ENCODE measurements at places on chromosomes 2 and 18. TPM values are rescaled to one million over a fixed set of nuclear protein-coding genes. Genes with fewer than 3 reads are reported as not detected.

The L3MBTL4 gene
- 19.7 TPM for total RNA-seq

The GRHL1 gene
- 40.0 TPM for total RNA-seq

The RGPD8 gene
- 40.0 TPM for total RNA-seq

The ASB18 gene
- total RNA-seq, result not detected

The MAPK4 gene
- total RNA-seq, result 1.9 TPM

The NT5C1B gene
- not detected for total RNA-seq

The FSHR gene
- total RNA-seq, result not detected

The SLC5A7 gene
- under 0.01 TPM for total RNA-seq

The IL36A gene
- not detected for total RNA-seq

The TSPYL6 gene
- not detected for total RNA-seq

DNA sequence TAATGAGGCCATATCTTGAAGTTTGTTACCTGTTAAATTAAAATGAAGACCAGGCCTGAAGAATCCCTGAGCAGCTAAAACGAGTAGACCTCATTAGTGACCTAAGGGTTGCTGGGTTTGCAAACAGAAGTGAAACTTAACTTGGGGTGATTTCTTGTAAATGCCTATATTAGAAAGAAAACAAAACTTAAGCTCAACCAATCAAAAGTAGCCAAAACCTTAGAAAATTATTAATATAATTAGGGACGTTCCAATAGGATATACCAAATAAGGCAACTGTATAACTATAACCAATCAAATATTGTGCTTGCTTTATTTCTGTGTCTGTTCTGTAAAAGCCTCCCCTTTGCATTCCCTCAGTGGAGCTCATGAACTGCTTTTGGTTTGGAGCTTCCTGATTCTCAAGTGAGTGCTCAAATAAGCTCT, 137.9 kb upstream of the VRK2 start:
- DNase-seq, result no peak

GRCh38 chr2:215847056-215847455, 166.3 kb downstream of the MREG start:
- no peak for DNase-seq

GRCh38 chr18:13216711-13217465, 1.7 kb upstream of the LDLRAD4 start:
- no peak for DNase-seq

- peak; percentile 88 for DNase-seq
These were observed 416 bp downstream of the SEH1L start for GRCh38 chr18:12948050-12948804.

DNA sequence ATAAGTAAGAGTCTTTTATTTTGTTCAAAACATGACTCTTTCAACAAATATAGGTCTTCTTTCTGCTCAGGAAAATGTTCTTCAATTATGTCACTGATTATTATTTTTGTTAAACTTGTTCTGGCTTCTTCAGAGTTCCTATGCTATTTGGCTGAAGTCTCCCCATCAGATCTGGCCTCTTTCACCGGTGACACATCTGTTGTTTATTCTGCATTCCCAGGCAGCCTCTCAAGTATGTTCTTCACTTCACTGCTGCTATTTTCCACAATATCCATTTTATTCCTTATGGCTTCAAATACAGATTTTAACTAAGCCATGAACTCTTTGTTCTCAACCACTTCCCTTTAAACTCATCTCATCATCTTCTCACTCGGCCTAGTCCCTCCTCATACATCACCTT, 45.7 kb downstream of the HDAC4 start:
- DNase-seq, result no peak

GRCh38 chr18:3060667-3061580, 48.0 kb upstream of the LPIN2 start:
- DNase-seq, result no peak

DNA sequence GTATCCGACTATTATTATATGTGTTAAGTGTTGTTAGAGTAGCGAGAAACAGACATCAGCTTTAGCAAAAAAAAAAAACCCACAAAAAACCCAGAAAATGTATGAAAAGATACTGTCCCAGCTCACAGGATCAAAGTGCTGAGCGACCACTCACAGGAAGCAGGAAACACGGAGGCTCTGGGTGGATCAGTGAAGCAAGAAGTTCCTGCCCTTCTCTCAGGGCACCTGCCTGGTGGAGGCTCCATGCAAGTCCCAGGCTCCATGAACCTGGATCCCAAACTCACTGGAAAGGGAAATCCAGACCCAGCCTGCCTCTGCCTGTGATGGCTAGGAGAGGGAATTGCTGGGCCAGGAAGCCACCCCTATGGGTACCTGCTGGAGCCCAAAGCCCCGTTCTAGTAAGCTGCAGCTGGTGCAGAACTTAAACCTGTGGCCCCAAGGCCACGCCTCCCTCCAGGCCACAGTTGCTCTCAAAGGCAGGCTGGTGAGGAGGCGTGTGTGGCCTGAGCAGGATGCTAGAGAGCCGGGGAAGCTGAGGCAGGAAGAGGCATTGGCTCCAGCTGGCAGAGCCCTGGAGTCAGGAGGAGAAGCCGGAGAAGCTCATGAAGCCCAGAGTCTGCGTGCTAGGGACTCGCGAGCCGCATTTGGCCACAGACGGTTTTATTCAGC, 63.5 kb upstream of the TAF1B start:
- no peak for DNase-seq

GRCh38 chr2:32212295-32212694, 46.6 kb downstream of the SLC30A6 start:
- no peak for DNase-seq

DNA sequence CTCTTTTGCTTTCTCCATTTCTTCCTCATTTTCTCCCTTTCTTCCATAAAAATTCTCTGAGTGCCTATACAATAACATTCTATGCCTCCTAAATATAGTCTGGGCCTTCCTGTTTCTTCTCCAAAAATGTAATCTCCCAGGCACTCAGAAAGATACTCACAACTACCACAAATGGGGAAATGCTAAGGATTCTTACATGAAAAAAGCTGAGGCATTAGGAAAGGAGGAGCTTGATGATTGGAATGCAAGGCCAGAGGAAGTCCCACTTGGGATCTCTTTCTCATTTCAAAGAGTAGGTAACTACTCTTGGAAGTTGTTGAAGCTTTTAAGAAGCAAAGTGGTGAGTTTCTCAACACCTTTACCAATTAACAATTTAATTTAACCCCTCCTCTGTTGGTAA, 3.4 kb downstream of the VSNL1 start:
- DNase-seq, result no peak

- no peak for DNase-seq
These were observed 107.5 kb downstream of the GULP1 start for GRCh38 chr2:188399159-188399558.

GRCh38 chr2:161972866-161973265, 101.1 kb downstream of the DPP4 start:
- DNase-seq, result no peak

GRCh38 chr2:213288913-213289700, 4.8 kb downstream of the SPAG16 start:
- no peak for DNase-seq

- DNase-seq, result no peak
These were observed 292.2 kb downstream of the CDH7 start for GRCh38 chr18:66043009-66043408.

DNA sequence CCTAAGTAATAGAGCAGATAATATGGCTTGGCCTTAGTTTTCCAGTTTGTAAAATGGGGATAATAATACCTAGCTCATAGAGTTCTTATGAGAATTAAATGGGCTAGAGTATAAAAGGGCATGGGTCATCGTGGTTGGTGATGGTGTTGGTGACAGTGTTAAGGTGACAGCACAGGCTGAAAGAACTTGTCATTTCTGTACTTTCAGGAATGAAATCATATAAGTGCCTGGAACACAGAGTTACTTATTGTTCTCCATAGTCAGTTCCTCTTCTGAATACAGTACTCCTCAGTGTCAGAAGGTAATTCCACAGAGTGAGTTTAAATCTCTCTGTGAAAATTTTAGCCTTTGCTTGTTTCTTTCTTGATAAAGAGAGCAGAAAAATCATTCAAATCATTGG, 42.4 kb downstream of the KIF5C start:
- no peak for DNase-seq

DNA sequence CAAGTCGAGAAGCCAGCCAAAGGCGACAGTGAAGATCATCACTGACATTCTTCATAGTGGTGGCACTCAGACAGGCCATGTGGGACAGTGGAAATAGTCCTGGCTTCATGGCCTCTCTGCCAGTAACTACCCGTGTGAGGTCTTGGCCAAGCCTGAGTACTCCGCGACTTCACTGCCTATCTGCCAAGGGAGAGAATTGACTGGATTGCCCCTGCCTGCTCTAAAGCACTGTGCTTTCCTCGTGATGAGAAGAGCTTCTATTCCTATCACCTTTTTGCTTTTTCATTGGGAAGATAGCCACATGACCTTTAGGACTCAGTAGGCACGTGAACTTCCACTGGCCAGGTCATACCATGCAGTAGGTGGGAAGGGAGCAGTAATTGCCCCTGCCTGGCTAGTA, 239.3 kb downstream of the HAUS1 start:
- no peak for DNase-seq

DNA sequence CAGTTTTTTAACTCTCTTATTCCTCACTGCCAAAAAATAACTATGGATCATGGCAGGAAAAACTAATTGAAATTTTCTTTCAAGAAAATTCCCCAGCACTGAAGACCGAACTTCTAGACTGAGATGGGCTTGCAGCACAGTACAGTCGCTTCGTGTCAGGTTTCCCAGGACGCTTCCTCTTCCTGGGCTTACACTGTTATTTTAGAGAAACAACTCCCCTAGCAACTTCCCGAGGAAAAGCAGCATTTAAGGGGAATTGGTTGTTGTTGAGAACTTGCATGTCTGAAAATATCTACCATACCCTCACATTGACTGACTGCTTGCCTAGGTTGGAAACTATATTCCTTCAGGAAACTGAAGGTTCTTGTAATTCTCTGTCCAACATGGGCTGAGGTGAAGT, 95.8 kb downstream of the NOL10 start:
- DNase-seq, result no peak

DNA sequence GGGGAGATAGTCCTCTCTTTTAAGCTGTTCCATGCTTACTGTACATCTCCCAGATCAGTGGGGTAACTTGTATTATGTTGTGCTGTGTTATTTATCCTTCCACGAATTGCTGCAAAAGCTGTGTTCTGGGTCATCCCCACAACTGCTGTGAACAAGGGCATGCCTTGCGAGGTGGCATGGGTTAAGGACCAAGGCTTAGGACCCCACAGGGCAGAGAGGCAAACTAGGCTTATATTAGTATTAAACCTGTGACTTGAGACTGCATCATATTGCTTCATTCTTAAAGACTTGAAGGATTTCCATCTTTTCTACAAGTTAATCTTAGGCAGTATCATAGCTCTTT, 19.9 kb downstream of the RND3 start:
- no peak for DNase-seq

GRCh38 chr2:157261199-157261782, 3.8 kb downstream of the GALNT5 start:
- DNase-seq, result no peak

GRCh38 chr18:24369426-24369825, 28.2 kb downstream of the OSBPL1A start:
- DNase-seq, result no peak

- no peak for DNase-seq
These were observed 1308.2 kb upstream of the NRXN1 start for GRCh38 chr2:52340171-52340570.

DNA sequence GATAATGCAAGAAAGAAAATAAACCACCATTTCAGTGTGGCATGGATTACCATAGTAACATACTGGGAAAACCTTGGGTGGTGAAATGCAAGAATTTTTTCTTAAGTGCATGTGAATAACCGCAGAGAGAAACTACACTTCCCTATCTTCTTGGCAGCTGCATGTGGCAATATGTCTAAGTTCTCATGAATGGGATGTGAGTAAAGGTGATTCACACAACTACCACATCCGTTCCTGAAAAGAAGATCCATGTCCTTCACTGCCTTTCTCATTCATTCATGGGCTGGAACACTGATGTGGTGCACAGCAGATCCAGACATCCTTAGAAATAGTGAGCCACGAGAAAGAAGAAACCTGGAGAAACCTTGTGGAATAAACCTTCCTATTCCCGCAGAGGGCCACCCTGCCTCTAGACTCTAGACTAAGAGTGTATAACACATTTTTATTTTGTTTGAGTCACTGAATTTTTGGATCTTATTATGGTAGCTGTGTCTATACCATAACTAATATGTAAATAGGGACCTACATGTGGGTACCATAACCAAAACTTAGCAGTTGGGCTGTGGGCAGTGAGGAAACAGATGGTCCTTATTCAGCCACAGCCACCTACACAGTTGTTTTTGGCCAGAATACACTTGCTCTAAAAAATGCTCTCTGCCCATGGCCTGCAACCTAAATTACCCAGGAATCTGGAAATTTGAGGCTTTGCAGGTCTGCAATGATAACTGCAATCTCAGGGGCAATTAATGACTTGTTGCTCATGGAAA, 573.3 kb downstream of the LRP1B start:
- DNase-seq, result no peak

DNA sequence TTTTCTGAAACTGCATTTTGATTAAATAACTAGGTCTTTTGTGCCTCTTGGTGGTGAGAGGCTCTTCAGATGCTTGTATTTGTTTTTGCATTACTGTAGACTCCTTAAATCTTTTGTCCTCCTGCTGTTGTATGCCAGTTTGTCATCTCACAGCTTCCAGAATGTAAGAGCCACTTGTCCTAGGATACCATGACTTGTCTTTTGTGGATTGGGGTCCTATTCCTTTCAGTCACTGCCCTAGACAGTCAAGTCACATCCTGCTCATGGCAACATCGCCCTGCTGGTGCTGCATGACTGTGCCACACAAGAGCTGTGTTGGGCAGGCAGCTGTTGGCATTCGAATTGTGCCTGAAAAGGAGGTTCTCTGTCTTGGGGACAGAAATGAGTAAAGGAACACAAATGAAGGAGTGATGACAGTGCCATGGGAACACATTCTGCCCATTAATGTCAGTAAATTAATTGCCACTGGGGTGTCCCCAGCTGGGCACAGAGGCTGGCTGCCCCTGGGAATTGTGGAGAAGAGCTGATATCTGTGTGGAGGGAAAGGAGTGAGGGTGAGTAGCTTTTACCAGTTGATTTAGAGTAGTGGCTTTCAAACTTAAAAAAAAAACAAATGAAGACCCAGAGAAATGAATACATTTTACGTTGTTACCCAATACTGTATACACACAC, 140.3 kb downstream of the ARL6IP6 start:
- no peak for DNase-seq

DNA sequence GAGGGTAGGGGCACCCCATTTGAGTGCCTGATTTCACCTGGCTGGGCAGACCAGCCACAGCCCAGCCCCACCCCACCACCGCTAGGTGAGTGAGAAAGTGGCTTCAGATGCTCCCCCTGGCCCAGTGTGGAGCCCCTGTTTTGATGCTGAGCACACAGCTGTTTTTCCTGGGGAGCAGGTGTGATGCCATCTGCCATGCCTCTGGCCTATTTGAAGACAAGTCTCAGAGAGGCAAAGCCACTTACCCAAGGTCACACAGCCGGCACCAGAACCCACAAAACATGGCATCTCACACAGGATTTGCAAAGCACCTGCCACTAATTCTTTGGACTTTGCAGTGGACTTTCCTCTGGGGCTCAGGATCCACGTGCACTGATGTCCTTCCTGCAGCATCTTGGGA, 131.3 kb downstream of the INHBB start:
- DNase-seq, result no peak

- no peak for DNase-seq
These were observed 1.7 kb downstream of the EMILIN2 start for GRCh38 chr18:2848247-2849246.

DNA sequence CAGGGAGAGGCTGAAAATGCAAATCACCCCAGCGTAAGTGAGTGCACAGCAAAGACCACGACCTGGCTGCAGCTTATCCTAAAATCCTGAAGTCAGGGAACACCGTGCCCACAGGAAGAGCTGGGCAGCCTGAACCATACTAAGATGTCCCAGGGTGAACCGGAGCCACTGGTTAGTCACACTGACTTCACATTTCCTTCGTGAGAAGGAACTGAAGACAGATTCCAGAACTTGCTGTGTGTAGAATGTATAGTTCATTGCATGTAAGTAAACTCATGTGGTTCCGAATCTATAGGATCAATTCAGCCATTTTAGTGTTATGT, 84.6 kb upstream of the NDUFV2 start:
- DNase-seq, result no peak
